ENCODE measurements at places on chromosomes 5 and 9.
A peak's percentile ranks its signal among the peaks of the same experiment; 100 is the strongest.

DNA sequence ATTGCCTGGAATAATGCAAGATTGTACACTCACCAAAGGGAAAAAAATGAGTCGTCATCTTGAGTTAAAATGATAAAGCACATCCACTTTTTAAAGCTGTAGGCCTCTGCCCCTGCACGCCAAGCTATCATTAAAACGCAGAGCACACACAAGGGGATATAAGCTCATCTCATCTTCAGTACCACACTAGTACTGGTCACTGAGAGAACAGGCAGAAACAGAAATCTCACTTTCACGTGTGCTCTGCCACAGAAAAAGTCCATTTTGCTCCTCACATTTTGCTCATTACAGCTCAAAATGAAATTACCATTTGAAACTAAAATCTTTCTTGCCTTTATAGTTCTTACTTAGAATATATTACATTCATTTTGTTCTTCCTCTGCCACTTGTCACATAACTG, 99.2 kb upstream of the SLC30A5 start:
- no peak for DNase-seq

- DNase-seq = no peak
Observed at GRCh38 chr5:18764161-18764560, 1129.9 kb downstream of the TAF11L14 start.

- no peak for DNase-seq
Observed at GRCh38 chr5:35430381-35431162, 187.1 kb upstream of the SPEF2 start.

DNA sequence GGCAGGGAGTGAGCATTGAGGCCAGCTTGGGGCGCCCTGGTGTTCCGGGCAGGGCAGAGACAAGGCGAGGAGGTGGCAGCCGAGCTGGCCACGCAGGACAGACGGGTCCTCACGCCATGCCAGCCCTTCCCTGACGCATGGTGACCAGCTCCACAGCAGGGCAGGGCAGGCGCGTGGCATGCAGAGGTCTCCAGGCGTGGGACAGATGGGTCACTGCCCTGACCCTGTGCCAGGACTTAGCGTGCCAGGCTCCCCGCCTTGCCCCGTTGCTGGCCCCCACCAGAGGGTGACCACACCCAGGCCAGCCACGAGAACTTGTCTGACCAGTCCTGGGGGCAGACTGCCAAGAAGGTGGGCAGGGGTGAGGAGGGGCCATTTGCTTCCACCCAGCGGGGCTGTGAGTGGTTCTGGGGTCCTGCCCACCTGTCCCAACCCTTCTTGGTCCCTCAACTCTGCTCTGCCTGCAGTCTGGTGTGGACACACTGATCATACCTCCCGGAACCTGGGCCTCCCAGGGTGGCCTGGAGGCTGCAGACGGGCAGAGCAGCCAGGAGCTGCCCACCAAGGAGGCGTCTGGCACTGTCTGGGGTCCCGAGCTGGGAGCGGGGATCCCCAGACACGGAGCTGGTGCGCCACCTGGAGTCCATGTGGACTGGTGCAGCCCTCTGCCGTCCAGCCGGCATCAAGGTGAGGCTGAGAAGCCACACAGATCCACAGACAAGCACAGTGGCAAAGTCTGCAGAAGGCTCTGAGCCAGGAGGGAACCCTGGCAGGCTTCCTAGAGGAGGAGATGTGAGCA, at the start of gene RNF224:
TSS of gene RNF224 (plus strand) at position 449 of the 799 bp plus-strand sequence. CDS start 834 bp downstream, outside the sequence.
- peak; percentile 77 for DNase-seq

GRCh38 chr9:16205455-16205854, 652.6 kb downstream of the CCDC171 start:
- DNase-seq = no peak

GRCh38 chr5:17256839-17257238, 39.4 kb downstream of the BASP1 start:
- DNase-seq = no peak

GRCh38 chr5:10532421-10532820, 31.4 kb upstream of the ANKRD33B start:
- DNase-seq = no peak

DNA sequence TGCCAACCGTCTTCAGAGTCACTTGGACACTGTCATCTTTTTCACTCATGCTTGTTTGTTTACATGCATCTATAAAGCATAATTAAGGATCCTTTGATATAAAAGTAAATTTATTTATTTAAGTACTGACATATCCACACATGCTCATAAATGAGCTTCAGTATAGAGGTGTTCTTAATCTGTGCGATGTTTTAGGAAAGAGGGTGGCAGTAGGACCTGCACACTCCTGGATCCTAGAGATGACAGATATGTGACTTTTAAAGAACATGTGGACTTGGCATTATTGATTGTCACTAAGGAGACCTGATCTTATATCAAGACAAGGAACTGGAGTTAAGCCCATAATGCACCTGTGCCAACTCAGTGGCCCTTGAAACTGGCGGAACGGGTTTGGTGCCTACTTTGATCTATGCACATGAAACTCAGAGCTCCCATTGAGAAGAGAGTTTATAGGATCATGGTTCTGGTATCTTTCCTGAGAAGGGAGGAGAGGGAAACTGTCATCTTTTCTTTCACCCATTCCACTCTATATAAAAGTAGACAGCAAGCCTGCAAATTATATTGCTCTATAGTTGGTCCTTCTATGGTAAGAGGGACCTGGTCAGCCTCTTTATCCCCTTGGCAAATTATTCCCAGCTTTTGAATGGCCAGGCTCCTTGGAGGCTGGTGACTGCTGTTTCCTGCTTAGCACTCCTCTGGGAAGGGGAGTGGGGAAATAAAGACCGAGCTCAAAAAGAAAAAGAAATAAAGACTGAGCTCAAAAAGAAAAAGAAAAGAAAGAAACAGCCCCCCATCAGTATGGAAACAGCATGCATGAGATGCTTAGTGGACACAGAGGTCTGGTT, 57.8 kb upstream of the LIFR start:
- no peak for DNase-seq

DNA sequence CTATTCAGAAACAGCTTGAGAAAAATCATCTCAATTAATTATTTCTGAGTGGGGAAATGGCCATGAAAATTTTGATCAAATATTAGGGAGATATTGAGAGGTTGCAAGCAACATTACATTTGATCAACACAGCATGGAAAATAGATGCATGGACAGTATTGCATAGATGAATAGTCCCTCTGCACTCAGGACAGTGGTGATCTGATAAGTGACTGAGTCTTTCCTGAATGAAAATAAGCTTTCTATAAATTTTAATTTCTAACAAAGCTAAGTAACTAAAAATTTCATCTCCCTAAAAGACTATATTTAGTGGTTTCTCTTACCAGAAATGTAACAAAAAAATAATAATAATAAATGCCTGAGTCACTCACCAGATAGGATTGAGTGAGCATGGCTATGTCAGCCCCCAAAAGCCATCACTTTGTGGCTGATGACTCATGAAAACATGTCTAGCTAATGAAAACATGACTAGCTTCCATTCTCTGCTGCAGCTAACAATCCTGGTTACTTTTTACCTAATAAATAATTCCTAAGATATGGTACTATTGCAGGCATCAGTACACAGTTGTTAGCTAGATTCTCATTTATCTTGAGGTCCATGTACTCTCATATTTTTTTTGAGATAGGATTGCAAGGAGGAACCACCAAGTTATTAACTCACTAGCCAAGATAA, 1294.8 kb upstream of the ACO1 start:
- DNase-seq = no peak

GRCh38 chr9:33184963-33185362, 17.8 kb upstream of the B4GALT1 start:
- no peak for DNase-seq

DNA sequence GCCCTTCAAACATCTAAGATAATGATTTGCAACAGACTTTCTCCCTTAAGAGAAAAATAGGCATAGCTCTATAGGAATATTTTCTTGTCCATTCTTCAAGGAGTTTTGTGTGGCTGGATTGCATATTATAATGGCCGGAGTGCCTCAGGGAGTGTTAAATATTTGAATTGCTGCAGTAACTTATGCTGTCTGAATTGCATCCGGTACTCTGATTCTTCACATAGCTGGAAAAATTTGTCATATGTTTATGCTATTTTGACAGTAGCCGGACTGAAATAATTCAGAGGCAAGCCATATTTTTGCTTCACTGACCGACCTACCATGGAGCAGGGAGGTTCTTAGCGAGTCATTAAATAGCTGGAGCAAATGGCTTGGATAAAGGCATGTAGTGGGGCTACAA, 621.0 kb downstream of the ACTL7B start:
- DNase-seq = no peak

GRCh38 chr5:148416921-148417320, 33.2 kb downstream of the FBXO38 start:
- DNase-seq = no peak

GRCh38 chr5:132209131-132209530, 18.5 kb downstream of the P4HA2 start:
- DNase-seq = no peak

- no peak for DNase-seq
Observed at GRCh38 chr9:69028754-69029153, 6.8 kb upstream of the FXN start.

DNA sequence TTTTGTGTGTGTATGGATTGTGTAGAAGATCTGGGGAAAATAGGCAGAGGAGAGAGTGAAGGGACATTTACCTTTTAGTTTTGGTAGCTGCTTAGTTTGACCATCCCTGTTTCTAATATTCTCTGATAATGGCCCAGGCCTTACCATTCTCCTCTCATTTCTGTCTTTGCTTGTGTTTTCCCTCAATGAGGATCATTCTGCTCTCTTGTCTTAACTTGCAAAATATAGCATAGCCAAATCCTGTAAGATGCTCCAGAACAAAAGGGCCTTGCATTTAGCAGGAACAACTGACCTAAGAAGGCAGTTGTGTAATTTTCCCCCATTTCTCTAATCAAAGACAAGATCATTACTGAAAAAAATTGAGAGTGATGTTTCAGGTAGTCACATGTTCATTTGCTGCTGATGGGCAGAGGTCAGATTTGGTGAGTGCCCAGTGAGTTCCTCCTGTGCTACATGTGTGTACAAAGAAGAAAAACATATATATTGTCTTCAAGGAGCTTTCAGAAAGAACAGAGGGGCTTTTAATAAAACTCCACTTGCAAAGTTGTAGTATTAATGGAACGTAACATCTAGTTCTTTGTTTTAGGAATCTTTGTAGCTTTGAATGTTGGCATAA, 139.5 kb downstream of the KDM4C start:
- no peak for DNase-seq

- DNase-seq = no peak
Observed at GRCh38 chr5:178690208-178690607, 40.3 kb downstream of the ZNF354A start.

GRCh38 chr9:97237951-97238889, 69.2 kb upstream of the CCDC180 start:
- DNase-seq = peak; percentile 66

GRCh38 chr9:77588271-77588937, 59.7 kb downstream of the GNA14 start:
- no peak for DNase-seq

DNA sequence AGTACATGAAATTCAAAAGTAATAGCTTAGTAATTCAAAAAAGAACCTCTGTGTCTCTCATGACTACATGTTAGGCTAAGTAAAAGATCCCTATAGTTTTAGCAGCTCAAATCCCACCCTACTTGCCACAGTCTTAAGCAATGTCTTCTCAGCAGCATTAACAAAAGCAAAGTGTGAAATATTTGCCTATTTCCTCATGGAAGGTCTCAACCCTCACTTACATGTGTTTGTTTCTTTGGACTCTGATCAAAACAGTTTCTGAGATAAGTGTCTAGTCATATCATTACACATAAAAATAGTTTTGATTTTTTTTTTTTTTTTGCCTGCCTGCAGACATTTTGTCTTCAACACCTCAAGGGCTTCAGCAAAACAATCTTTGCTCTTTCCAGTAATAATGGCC, 310.5 kb downstream of the CETN3 start:
- no peak for DNase-seq

DNA sequence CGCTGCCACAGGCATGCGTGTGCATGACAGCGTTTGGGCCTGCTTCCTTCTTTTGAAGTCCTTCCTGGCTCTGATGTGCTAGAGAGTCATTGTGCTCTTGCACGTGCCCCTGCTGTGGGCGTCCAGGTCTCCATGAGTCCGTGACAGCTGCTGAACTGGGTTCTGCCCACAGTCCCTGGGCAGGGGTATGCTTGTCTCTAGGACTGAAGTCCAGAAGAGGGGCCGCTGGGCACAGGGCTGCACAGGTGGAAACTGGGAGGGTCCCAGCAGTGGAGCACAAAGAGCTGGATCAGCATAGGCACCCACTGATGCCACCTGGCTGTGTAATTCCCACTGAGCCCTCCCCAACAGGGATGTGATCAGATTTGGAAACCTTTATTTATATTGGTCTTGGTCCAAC, 169.4 kb downstream of the IRX2 start:
- DNase-seq = no peak

- no peak for DNase-seq
Observed at GRCh38 chr5:112793201-112793600, 55.5 kb downstream of the APC start.

GRCh38 chr9:92463984-92464383, 18.3 kb downstream of the ASPN start:
- DNase-seq = no peak

- no peak for DNase-seq
Observed at GRCh38 chr9:82893549-82893948, 169.4 kb downstream of the RASEF start.

DNA sequence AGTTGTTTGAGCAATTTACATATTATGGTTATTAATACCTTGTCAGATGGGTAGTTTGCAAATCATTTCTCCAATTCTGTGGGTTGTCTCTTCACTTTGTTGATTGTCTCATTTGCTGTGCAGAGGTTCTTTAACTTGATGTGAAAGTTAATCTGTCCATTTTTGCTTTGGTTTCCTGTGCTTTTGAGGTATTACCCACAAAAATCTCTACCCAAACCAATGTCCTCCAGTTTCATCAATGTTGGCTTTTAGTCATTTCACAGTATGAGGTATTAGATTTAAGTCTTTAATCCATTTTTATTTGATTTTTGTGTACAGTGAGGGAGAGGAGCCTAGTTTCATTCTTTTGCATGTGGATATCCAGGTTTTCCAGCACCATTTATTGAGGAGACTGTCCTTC, 82.4 kb downstream of the MRPS30 start:
- DNase-seq = no peak

DNA sequence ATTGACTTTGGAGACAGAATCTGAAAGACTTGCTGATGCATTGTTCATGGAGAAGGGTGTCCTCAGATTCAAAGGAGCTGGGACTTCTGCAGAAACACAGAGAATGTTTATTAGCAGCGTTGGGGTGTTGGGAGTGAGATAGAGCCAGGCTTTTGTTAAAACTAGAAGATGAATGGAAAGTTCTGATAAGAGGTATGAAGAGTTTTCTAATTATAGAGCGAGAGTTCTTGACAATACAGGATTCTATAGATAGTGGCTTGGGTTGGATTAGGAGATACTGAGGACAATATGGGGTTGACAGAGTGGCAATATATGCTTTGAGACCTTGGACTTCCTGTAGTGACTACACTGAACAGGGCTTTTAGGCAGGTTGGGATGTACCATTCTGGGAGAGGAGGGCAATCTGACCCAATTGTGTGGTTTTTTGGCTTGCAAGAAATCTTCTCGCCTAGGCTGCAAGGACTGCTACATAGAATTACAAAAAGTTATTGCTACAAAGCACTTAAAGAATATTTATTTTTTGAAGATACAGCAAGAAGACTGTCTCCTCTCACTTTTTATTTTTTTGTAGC, 83.1 kb downstream of the FER start:
- DNase-seq = no peak
